ENCODE measurements at places on chromosomes 2 and 18.
A peak's percentile ranks its signal among the peaks of the same experiment; 100 is the strongest.

GRCh38 chr2:4914036-4914435 is 778.1 kb upstream of the SOX11 start:
- DNase-seq, result no peak

DNA sequence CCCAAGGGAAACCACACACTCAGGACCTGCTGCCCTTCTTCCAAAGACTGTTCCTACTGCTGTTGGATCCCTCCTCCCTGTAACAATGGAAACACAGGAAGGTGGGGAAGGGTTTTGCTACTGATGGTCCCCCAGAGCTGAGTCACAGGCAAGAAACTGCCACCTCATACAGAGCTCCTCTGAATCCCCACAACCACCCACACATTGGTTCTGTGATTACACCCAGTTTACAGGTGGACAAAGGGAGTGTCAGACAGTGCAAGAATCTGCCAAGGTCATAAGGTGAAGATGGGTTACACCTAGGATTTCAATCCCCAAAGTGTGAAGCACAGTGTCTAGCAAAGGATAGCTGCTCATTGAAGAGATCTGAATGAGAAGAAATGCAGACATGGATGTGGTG is 141.7 kb upstream of the LMAN1 start:
- DNase-seq, result no peak

- DNase-seq, result no peak
These were observed 72.3 kb downstream of the BARD1 start for GRCh38 chr2:214737188-214737587.

DNA sequence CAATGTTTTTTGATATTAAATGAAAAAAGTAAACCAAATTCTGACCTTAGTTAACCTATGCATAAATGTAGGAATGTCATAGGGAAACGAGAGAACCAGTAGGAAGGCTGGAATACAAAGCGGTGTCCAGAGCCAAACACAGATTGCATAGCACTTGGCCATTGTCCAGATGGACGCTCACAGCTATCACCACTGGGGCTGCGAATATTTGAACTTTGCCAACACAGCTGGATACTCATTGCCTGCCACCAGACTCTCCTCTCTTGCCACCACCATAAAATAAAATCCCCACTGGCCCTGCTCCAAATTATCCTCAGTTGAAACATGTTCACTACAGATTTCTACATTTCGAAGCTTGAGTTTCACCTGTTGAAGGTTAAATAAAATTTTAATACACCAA is 159.3 kb upstream of the GULP1 start:
- DNase-seq, result no peak

DNA sequence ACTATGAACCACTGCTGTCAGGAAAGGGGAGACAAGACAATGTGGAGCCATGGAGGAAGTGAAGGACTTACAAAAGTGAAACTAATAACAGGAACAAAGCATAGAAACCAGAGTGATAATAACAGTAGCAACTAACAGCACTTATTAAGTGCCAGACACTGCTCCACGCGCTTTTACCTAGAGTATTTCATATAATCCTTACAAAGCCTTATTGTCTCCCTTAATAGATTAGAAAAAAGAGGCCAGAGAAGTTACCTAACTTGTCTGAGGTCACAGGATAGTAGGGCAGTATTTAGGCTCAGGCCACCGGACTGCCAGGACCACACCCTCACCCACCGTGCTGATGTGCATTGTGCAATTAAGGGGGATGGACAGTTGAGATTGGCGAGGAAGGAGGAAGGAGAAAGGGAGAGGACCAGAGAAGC is 98.6 kb upstream of the NFU1 start:
- no peak for DNase-seq

DNA sequence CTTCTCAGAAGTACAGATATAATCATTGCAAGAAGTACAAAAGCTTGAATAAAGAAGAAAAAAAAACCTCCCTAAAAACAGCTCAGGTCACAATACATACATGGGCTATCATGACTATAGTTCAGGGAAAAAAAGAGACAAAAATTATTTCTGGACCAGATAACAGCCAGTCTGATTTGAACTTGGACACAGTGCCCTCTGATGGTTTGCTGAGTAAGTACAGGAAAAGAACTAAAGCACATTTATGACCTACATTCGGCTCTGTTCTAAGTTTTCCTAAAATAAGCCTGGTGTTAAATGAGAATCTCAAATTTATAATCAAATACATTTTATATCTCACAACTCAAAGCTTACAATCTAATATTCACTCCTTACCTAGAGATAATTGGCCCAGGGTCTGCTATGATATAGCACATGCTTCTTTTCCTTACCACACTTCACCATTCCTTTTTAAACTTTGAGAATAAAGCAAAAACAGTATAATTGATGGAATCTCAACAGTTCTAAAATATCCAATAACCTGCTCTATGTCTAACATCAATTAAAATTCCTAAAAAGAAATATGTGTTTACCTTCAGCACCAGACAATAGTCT is 81.1 kb downstream of the RAPH1 start:
- DNase-seq, result peak; percentile 31
